ENCODE measurements at places on chromosomes 2 and 18.

GRCh38 chr18:6745504-6746031 lies 16.1 kb downstream of the ARHGAP28 start:
- DNase-seq, result no peak

DNA sequence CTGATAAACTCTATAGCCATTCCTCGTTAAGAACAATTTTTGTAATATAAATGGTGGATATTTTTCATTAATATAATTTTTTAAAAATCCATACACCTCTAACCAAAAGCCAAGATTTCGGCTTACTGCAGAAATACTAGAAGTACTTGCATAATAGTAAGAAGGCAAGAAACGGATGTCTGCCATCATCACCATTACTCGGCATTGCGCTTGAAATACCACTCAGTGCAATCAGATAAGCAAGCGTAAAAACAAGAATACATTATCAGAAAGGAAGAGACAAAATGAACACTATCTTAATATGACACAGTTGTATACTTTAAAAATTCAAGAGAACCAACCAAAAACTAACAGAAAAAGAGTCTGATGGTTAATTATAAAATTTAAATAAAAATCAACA lies 15.2 kb upstream of the BOLA3 start:
- DNase-seq, result no peak

DNA sequence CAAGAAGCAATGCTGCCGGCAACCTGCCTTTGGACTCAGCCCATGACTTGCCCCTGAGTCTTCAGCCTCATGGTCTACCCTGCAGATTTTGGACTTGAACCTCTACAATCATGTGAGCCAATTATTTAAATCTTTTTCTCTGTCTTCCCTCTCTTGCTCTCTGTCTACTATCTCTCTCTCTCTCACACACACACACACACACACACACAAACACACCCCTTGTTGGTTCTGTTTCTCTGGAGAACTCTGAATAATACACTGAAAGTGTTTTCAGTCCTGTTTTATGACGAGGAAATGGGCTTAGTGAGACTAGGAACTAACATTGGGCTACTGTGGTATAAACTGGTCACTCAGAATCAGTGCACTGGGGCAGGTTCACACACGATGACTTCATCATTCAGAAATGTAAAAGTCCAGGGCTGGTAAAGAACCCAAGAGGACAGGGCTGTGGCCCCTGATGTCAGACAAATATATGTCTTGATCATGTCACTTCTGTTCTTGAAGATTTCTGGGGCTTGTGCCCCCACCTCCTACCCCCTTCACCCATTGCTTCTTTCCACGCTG lies 266.1 kb upstream of the SIX2 start:
- DNase-seq, result no peak

GRCh38 chr18:75070625-75071483 lies 138.1 kb downstream of the PTGR3 start:
- peak; percentile 50 for DNase-seq

- DNase-seq, result no peak
Measured at GRCh38 chr2:187302586-187302985, 145.5 kb downstream of the CALCRL start.

- DNase-seq, result no peak
Measured at GRCh38 chr2:201349601-201350000, 7.5 kb downstream of the FLACC1 start.

DNA sequence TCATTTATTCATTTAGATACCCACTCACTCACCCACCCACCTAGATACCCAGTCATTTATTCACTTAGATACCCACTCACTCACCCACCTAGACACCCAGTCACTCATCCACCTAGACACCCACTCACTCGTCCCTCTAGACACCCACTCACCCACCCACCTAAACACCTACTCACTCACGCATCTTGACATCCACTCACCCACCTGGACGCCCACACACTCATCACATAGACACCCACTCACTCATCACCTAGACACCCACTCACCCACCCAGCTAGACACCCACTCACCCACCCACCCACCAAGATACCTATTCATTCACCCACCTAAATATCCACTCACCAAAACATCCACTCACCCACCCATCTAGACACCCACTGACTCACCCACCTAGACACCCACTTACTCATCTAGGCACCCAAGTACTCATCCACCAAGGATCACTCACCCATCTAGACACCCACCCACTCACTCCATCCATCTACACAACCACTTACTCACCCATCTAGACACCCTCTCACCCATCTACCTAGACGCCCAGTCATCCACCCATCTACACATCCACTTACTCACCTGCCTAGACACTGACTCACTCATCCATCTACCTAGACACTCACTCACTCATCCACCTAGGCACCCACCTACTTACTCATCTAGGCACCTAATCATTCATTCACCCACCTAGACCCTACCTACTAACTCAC lies 723.7 kb upstream of the RAB6C start:
- DNase-seq, result no peak

DNA sequence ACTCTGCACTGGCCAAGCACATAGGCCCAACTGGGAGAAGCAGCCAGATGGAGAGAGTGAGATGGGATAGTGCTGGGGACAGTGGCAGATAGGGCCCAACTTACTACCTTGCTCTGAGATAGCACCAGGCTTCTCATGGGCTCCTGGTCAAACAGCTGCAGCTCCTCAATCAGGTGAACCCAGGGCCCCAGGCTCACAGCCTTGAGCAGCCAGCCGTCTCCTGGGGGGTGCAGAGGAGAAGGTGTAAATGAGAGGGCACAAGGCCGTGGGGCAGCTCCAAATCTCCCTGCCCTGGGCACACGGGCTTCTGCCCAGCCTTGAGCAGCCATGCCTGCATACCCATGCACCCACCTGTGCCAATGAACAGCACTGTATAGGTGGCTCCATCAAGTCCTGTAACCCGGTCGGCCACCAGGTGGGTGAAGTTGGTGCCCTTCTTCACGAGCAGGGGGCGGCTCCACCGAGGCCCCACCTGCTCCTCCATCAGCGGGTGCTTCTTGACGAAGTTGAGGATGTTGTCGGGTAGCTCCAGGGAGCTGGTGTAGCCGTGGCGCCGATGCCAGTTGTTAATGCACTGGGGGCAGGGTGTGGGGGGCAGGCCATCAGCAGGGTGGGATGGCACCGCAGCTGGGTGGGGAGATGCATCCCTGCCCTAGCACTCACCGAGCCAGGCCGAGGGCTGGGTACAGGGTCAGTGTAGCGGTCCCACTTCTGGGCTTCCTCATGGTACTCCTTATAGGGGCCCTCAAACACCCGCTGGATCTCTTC lies 5.9 kb upstream of the ANKRD39 start:
- DNase-seq, result no peak

- no peak for DNase-seq
Measured at GRCh38 chr2:17627434-17627833, 86.9 kb downstream of the VSNL1 start.

DNA sequence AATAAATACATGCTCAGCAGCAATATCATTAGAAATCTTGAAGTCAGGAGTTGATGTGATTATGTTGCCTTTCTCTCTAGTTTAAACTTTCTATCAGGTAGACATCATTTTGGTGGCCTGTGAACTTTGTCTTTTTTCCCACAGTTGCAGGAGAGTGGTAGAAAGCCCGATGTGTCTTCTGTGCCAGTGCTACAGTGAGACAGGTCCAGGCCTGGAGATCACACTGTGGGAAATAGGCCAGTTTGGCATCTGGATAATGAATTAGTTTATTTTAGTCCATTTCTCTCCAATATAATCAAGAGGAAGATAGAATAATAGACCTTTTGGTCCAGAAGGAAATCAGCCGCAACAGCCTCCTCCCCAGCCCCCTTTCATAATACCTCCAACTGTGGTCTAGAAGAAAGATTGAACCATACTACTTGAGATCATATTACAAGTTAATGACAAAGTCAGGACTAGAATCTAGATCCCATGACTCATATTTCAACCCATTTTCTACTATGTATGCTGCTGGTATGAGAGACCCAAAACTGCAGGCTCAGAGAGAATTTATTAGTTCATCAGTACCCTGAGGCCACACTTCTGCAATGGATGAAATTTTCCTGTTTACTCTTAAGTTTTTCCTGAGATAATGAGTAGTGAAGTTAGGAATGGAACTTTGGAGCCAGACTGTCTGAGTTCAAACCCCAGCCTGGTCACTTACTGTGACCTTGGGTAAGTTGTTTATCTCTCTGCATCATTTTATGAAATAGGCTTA lies 20.6 kb downstream of the KCMF1 start:
- no peak for DNase-seq

GRCh38 chr18:34707670-34708069 lies 2.4 kb upstream of the DTNA start:
- no peak for DNase-seq

GRCh38 chr18:77124452-77124922 lies 8.1 kb downstream of the MBP start:
- no peak for DNase-seq

DNA sequence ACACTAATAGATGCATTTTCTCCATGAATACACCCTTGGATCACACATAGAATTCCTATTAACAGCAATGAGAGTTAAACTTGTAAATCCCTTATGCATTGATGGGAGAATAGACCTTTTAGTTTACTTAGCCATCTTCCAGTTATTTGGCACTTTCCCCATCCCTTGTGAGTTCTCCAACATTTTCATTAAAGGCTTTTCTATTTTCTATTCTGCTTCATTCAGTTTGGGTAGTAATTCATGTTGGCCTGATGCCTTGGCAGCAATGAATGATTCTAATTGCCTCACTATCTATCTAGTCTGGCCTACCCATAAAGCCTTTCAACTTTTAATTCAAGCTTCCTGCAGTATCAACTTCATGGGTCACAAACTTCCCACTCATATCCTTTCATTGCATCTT lies 32.3 kb downstream of the TBR1 start:
- DNase-seq, result no peak

DNA sequence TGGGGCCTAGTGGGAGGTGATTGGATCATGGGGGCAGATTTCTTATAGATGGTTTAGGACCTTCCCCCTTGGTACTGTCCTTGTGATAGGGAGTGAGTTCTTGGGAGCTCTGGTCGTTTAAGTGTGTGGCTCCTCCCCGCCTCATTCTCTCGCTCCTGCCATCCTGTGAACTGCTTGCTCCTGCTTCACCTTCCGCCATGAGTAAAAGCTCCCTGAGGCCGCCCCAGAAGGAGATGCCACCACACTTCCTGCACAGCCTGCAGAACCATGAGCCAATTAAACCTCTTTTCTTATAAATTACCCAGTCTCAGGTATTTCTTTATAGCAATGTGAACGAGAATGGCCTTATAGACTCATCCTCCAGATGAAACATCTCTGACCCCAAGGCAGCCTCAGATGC lies 101.5 kb downstream of the KCNF1 start:
- DNase-seq, result no peak

GRCh38 chr2:106184394-106184793 lies 9.7 kb downstream of the UXS1 start:
- no peak for DNase-seq

GRCh38 chr2:46929612-46930011 lies 14.0 kb upstream of the MCFD2 start:
- DNase-seq, result no peak

DNA sequence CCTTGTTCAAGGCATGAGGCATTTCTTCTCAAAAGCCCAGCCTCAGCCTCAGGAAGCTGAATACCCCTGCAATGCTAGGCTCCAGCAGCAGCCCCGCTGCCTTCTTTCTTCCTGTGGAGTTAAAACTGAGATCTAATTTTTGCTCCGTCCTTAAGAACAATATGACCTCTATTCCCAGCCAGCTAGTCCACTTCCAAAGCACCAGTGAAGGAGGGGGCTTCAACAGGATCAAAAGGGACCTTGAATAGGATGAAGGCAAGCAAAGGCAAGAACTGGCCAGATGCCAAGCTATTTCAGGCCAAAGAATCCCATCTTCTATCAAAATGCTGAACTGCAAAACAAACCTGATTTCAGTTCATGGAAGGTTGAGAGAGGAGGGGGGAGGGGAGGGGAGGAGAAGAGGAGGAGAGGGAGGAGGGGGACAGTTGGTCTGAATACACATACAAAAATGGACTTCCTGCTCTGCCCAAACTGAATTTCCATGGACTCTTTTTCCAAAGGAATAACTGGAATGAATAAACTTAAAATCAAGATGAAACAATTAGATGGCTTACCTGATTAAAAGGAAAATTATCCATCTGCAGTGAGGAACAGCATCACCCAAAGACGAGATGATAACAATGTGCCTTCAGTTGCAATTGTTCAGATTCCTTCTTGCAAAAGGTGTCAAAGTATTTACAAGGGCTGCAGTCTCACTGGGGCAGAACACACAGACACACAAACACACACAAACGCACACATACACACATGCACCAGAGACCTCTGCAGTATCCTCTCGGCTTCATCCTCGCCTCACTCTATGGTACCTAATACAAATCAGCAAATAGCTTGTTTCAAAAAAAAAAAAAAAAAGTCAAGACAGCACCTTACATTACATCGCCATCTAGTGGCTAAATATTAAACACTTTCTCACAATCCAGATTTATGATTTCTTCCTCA lies at the start of gene SCN1A:
SCN1A (minus strand) TSS at position 804 of the 939 bp plus-strand sequence. CDS start 54,399 bp downstream, outside the sequence.
- no peak for DNase-seq

GRCh38 chr2:217494557-217494956 lies 508.2 kb downstream of the TNS1 start:
- DNase-seq, result no peak

Data from activated T-cell treated with anti-CD3 and anti-CD28 coated beads for 1 hour (primary cell).